ENCODE measurements at places on chromosomes 5 and 9.

DNA sequence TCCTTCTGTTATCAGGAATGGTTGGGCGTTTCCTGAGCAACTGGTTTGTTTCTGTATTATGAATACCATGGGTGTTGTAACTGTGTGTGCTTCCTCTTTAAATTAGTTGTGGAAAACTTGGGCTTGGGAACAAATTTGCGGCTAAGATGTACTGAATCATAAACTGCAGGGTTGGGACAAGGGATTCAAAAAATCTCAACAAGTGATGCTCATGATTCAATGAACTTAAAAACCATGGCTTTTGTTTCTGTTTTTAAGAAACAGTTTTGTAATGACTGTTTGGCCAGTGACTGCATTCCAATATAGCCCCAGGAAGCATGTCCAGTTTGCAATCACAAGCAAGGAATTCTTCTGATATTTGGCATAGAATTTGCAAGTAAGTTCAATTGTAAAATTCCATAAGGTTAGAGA, 657.5 kb upstream of the WWC1 start:
- peak; percentile 96 for DNase-seq

- no peak for DNase-seq
These were observed 168.0 kb downstream of the TAF11L14 start for GRCh38 chr5:17802256-17802655.

DNA sequence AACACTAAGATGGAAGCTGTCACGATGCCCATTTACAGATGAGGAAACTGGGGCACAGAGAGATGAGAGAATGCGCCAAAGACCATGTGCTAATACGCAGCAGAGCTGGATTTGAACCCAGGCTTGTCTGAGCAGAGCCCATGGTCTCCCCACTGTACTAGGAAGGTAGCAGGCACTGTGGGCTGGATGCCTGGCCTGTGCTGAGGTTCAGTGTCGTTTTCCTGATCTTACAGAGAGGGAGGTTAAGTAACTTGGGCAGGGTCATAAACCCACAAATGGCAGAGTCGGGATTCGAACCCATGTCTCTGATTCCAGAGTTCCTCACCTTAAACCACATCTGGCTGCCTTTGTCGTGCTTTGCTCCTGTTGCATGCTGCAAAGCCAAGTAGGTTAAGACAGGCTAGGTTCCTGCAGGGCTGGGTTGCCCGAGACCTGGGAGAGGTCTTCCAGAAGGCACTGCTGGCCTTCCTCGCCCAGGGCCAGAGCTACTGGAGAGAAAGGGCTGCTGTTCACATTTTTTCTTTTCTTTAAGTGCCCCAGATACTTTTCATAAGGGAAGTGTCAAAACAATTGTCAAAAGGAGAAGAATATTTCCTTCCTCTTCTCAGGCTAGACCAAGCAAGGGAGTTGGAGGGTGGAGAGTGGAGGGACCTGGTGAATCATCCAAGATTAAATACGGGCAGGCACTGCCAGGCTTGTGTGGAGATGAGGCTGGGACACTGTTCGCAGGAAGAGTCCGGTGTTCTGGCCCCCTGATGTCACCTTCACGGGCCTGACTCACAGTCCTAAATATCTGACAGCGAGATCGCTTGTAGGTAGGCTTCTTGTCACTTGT, 3.2 kb downstream of the NEK6 start:
- DNase-seq: peak; percentile 77

DNA sequence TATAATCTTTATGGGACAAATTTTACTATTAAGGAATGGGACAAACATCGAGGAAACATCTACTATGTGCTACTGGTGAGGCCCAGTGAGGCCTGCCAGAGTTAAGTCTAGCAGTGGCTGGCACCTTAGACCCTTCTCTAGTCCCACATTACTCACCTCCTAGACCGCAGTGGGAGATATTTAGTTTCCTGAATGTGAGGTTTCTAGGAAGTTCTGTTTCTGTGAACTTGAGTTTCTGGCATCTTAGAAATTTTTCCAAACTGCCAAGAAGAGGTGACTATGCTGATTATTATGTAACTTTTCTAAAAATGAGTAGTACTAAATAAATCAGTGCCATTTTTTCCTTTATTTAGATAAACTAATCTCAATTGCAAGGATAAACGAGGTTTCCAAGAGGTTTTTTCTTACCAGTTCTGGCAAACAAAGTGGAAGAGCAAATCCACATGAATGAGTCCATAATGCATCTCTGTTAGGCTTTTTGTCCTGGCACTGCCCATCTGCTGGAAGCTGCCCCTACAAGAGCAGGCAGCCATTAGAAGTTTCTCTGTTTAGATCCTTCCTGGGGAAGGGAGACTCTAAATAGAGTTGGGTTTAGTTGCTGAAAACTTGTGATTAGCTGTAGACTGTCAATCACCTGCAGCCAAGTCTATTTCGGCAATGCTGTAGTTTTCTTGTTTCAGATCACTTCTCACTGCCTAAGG, 348.7 kb downstream of the MAN2A1 start:
- no peak for DNase-seq

GRCh38 chr9:134350416-134350994, 24.2 kb downstream of the RXRA start:
- no peak for DNase-seq

- DNase-seq: no peak
These were observed 142.7 kb upstream of the APC start for GRCh38 chr5:112594941-112595340.

DNA sequence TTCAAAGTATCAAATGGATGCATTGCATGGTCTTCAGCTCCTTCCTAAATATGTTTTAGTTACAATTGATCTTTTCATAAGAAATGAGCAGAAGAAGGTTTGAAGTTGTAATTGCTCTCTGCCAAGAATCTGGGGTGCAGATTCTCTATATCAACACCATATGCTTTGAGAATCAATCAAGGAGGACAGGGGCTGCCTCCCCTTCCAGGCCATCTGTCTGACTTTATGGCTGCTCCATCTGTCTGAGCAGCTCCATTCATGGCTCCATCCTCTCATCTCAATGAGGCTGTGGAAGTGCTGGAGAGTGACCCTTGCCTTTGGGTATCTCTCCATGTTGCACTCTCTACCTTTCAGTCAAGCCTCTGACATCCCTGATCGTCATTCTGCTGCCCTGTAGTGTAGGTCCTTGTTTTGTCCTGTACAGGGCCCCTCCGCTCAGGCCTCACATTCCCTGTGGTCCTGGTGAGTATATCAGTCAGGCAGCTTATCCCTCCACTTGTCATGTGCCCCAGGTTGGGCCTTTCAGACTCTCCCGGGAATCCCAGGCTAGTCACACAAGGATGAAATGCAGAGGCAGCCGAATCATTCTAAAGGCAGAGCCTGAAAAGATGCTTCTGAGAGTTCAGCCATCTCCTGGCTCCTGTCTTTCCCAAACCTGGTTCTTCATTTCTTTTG, 14.0 kb upstream of the SV2C start:
- no peak for DNase-seq

DNA sequence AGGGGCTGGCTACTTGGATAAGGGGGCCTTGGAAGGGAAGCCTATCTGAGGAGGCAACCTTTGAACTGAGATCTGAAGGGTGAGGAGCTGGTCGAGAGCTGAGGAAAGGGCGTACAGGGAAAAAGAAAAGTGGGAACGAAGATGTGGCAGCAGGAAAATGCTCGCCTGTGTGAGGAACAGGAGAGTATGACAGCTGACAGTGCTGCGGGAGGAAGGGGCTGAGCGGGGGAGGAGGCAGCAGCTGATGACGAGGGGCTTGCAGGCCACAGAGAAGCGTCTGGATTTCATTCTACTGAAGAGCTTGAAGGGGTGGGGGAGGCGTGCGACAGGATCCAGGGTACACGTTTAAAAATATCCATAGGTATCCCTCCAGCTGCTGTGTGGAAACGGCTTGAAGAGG, 28.9 kb downstream of the SH3PXD2B start:
- DNase-seq: no peak

GRCh38 chr9:98040212-98040611, 16.3 kb upstream of the NANS start:
- no peak for DNase-seq

- DNase-seq: no peak
These were observed 172.3 kb upstream of the PLPPR1 start for GRCh38 chr9:100856238-100856637.

GRCh38 chr5:1542781-1543180, 19.0 kb upstream of the LPCAT1 start:
- DNase-seq: peak; percentile 54

DNA sequence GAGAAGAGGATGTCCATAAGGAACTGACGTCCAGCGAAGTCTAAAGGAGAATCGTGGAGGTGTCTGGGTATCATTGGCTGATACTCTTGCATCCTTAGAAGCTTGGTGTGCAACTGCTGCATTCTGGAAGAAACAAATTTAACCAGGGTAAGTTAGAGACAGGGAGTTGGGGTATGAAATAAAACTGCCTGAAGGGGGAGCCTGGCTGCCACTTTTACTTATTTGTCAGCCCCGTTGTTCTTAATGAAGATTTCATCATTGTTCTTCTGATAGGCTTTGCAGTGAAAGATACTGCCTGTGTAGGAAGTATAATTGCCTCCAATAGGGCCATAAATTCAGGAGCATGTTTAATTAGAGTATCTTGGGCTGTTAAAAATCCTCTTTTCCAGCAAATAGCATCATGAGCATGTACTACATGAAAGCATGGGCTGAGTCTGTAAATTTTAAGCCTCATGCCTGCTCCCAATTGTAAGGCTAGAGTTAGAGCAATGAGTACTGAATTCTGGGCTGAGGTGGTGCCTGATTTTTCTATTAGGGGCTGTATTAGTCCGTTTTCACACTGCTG, 1264.5 kb upstream of the ACO1 start:
- no peak for DNase-seq

DNA sequence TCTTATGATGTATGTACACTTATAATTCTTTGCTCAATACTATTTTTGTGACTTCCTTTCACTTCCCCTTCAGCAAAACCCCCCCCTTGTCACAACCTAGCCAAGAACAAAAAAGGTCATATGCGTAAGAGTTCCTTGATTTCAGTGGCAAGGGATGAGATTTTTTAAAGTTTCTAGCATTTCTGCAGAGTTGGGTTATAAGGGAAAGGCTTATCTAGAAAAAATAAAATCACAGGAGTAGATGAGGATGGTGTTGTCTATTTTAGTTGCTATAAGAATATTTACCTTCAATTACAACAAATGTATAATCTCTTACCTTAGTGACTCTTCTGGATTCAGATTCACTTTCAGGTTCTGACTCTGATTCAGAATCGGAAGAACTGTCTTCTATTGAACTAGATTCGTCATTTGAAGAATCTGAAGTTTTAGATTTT, 184.6 kb downstream of the AP3B1 start:
- no peak for DNase-seq
